ENCODE measurements at places on chromosomes 12 and 14. TPM values are rescaled to one million over a fixed set of nuclear protein-coding genes. Genes with fewer than 3 reads are reported as not detected.

The RGS6 gene
- 1.7 TPM for polyA plus RNA-seq

The BBOF1 gene
- polyA plus RNA-seq = 19.9 TPM

The ALDH1L2 gene
- polyA plus RNA-seq = 1.5 TPM

The CLEC4D gene
- 0.09 TPM for polyA plus RNA-seq

The TEX52 gene
- polyA plus RNA-seq = 0.70 TPM

The SERPINA12 gene
- 0.42 TPM for polyA plus RNA-seq

The GARIN6 gene
- not detected for polyA plus RNA-seq

The FOXA1 gene
- polyA plus RNA-seq = 3.1 TPM

The VSX2 gene
- polyA plus RNA-seq = 0.06 TPM

The IL26 gene
- polyA plus RNA-seq = not detected

The GRIP1 gene
- polyA plus RNA-seq = 23.0 TPM

The CFAP54 gene
- polyA plus RNA-seq = 3.2 TPM

The CLEC1B gene
- polyA plus RNA-seq = 1.4 TPM

The ITGA5 gene
- 41.1 TPM for polyA plus RNA-seq

The ANKRD52 gene
- polyA plus RNA-seq = 29.8 TPM

The KRT79 gene
- polyA plus RNA-seq = not detected

The OR6C4 gene
- polyA plus RNA-seq = not detected

- no peak for DNase-seq
Measured at GRCh38 chr14:69360438-69361108, 37.5 kb downstream of the ERH start.

- DNase-seq = no peak
Measured at GRCh38 chr12:118033902-118034301, 17.4 kb downstream of the RFC5 start.

- DNase-seq = no peak
Measured at GRCh38 chr12:91380631-91381030, 198.0 kb upstream of the DCN start.

GRCh38 chr12:24054416-24054815 is 104.9 kb upstream of the SOX5 start:
- no peak for DNase-seq

DNA sequence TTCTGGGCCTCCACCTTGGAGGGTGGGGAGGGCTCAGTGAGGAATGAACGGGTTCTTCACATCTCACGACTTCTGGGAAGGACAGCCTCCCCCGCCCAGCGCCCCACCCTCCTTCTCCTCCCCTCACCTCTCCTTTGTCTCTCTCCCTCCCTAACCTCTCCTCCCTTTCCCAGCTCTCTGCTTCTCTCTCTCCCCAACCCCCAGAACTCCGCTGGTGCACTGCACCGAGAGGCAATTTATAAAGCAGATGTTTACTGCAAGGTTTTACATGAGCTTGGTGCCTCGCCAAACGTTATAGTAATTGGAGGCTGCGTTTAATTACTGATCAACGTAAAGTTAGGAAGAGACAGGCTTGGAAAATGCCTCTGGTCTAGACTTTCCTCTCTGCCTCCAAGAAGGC is 42.9 kb upstream of the FAM222A start:
- DNase-seq = no peak

GRCh38 chr12:88958946-88959345 is 378.7 kb upstream of the KITLG start:
- DNase-seq = no peak

GRCh38 chr14:71395151-71395604 is 487.9 kb downstream of the PCNX1 start:
- no peak for DNase-seq

GRCh38 chr12:6452245-6452943 is 552 bp downstream of the TAPBPL start:
- DNase-seq = no peak

GRCh38 chr12:16421806-16422205 is 74.4 kb downstream of the MGST1 start:
- DNase-seq = no peak

- no peak for DNase-seq
Measured at GRCh38 chr12:5864301-5864700, 80.8 kb downstream of the ANO2 start.

DNA sequence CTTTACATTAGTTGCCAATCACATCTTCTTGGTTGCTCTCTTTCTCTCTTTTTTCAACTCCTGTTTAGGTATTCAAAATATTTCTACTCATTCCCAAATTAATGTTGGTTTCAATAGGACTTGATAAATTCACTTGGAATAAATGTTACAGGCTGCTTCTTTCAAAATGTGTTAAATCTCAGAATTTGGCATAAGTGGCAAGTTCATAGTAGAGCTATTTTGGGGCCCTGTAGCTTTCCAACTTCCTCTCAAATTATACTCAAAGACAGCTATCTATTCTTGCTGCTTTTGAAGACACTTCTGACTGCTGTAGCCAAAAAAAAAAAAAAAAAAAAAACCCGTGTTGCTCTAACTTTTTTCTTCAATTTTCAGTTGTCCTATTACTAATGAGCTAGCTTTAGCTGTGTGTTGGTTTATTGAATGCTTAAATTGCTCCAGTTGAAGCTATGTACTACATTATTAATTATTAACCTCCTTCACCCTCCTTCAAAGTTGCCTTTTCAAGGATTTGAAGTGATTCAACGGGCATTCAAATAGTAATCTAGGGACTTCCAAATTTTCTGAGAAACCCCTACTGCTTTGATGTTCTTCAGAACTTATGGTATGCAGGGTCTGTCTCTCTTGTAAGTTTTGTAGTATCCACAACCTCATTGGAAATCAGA is 554.6 kb upstream of the FLRT2 start:
- DNase-seq = no peak

DNA sequence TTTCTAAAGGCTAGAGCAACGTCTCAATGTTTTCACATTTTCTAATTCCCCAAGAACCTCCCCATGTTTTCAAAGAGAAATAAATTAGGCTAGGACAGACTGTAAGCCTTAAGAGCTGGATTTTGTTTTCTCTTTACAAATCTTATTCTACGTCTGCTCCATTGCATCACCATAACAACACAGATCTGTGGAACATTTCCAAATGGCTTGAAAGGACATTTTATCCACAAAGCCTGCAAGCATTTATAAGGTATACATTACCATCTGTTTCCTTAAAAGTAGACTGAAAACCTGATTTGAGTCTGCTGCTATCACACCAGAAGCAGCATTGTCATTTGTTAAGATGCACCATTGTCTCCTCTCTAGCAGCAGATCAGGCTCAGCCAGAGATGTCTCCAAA is 115.3 kb upstream of the PLEKHA5 start:
- no peak for DNase-seq

DNA sequence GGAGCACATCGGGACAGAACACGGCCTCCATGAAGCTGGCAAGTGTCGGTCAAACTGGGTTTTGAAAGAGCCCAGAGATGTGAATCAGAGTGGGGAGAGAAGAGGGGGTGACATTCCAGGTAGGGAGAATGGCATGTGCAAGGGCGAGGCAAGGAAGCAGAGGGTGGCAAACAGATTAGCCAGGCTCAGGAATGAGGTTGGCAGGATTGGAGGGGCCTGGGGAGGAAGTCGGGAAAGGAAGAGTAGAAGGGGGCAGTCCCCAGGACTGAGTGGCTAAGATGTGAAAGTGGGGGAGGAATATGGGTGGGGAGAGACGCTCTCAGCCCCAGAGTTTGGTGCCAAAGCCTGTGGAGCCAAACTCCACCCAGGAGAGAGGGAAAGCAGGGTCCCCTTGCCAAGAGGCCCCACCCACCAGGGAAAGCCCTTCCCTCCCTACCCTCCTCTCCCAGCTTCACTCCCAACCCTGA is 5.5 kb upstream of the HDAC7 start:
- no peak for DNase-seq

- DNase-seq = no peak
Measured at GRCh38 chr14:43778570-43778936, 728.5 kb downstream of the FSCB start.

GRCh38 chr14:101708853-101709532 is 52.5 kb upstream of the PPP2R5C start:
- no peak for DNase-seq

GRCh38 chr12:93829016-93829415 is 151.8 kb downstream of the CRADD start:
- DNase-seq = no peak

DNA sequence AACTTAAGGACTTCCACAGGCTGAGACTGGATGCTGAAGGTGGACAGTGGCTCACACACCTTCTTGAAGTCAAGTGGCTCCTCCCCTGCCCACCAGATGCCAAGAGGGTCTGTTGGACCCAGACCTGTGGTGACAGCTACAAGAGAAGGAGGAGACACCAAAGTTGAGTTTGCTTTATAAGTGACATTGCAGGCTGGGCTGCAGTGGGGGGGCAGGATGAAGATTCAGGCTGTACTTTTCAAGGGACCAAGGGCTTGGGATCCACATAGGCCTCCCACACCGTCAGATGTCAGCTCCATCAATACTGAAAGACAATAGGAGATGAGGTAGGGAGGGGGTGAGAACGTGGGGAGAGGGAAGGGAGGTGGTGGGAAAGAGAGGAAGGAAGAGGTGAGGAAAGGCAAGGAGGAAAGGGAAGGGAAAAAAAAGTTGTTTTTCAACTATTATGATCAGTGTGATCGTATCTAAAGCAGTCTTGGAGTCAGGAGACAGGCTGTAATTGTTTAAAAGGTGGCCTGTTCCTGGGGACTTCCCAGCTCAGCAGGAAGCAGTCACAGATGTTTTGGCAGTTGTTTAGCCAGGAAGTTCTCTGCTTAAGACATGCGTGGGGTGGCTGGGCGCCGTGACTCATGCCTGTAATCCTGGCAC is 84.1 kb upstream of the RESF1 start:
- no peak for DNase-seq

DNA sequence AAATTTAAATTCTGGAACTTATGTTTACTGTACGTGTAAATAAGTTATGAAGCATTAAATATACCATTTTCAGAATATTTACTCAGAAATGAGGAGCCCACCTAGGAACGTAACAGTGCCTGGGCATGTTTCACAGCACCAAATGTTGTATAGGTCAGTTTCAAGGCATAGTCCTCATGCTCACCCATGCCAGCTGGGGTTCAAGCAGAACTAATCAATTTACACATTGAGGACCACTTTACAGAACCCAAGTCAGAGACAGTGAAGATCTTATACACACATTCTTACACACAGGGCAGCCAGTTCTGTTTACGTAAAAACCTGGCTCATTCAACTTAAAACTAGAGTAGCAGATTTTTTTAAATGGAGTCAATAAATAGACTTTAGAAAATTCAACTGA is 2.0 kb downstream of the KICS2 start:
- DNase-seq = no peak

DNA sequence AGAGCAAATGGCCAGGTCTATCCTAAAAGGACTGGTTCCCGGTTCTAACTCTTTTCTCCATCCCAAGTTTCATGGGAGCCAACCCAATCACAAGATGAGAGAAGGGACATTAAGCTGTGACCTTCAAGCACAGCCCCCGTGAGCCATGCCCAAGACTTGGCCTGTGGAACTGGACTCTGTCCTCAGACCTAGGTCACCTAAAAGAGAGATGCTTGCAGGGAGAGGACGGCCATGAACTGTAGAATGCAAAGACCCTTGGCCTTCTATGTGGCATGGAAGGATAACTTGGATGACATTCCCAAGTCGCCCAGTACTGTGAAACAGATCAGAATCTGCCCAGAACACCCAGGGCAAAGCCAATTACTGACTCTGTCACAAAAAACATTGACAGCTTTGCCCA is 263.5 kb downstream of the DPF3 start:
- DNase-seq = no peak

DNA sequence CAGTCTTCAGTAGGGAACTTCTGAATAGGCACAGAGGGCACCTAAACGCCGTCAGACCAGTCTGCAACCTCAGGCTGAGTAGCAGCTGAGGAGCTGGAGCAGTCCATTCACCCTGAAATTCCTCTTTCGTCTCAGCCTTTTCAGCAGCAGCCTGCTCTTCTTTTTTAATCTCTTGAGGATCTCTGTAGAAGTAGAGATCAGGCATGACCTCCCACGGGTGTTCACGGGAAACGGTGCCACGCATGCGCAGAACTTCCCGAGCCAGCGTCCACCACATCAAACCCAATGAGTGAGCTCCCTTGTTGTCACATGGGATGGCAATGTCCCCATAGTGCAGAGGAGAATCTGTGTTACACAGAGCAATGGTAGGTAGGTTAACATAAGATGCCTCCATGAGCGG is 11.1 kb upstream of the MARK3 start:
- no peak for DNase-seq

- no peak for DNase-seq
Measured at GRCh38 chr14:64081174-64081746, 212.9 kb downstream of the ESR2 start.

GRCh38 chr12:29234965-29235626 is 86.0 kb downstream of the FAR2 start:
- no peak for DNase-seq

DNA sequence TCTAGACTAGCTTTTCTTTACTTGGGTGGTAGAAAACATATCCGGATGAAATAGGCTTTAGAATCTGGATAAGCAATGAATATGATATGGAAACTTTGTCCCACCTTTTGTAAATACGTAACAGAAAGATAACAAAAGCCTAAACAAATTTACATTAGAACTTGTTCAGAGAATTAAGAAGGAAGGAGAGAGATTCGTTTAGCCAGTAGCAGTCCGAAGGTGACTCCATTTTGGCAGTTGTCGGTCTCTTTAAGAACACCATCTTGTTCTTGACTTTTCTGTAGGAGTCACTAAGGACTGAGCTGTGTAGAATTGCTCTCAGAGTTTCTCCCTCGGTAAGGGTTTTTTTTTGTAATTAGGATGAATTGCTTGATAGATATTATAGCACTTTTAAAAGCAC is 475.1 kb downstream of the PCNX1 start:
- DNase-seq = no peak

DNA sequence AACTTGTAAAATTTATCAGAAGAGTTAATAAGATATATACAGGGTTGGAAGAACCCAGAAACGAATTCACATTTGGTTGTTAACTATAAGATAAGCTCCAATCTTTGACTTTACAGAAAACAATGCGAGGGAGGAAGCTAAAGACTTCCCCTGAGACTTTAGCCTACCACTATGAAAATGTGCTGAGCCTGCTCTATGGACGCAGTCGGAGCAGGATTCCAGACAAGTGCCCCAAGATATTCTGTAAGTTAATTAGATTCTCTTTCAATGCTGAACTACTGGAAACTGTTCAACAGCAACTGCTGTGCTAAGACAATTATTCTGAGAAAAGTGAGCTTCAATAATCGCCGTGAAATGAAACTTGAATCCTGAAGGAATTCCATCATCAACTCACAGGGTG is 8.3 kb upstream of the LRRC10 start:
- DNase-seq = no peak

DNA sequence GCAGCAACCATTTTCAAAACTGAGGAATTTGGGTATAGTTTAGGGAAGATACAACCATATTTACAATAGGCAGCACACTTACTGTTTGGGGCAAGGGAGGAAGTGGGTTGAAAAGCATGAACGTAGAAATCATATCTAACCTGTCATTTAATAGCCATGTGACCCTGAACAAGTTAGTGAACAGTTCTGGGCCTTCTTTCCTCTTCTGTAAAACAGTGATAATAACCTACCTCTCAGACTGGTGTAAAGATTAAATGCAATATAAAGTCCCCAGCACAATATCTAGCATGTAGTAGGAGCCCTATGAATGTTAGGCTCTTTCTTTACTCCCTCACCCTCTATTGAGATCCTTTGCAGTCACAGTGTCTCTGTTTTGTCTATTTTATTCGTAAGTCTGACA is 33.5 kb downstream of the A2ML1 start:
- DNase-seq = no peak

GRCh38 chr14:104216457-104216856 is 78.1 kb downstream of the KIF26A start:
- no peak for DNase-seq

- no peak for DNase-seq
Measured at GRCh38 chr12:26690601-26691000, 142.4 kb downstream of the ITPR2 start.

All from renal cortex interstitium (tissue), 15 donors.